Sigmoid colon (tissue), 7 donors: ENCODE measurements at places on chromosomes 16 and 17.
A peak's percentile ranks its signal among the peaks of the same experiment; 100 is the strongest.

DNA sequence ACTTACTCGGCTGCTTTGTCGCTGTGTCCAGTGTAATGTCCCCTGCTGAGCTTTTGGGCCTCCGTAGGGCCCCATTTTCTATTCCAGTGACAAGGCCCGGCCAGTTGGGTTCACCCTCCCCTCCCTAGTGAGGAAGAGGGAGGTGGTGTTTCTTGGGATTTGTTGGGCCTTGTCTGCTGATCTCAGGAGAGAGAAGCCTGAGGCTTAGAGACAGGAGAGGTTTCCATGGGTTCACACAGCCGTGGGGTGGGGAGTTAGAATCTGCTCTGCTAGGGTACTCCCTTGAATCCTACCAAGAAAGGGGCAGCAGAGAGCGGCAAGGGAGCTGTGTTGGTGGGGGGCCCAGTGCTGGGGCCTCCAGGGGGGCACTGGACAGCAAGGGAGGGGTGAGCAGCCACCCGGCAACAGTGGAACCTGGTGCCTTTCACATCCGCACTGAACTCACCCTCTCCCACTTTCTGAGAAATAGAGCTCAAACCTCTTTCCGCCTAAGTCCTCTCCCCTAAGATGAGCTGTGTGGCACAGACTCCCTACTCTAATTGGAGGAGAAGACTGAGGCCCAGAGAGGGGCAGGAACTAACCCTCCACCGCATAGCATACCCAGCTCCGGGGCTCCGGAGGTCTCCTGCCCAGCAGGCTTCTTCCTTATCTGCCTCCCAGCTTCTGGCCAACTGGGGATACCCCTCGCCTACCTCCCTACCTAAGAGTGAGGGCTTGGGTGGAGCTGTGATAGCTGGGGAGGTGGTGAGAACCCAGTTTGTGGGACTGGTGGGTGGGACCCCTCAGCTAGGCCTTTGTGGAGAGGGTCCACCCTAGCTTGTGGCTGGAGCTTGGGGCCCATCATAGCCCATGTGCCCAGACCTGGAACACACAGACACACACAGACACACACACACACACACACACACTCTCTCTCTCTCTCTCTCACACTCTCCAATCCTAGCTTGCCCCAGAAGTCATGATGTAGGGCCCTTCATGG, 6.8 kb downstream of the TBKBP1 start:
- DNase-seq, result no peak
- H3K4me3 ChIP-seq, result no peak overlapping the region
- H3K27me3 ChIP-seq, result no peaks in the 10 kb centered on the region
- peaks cover 4% of the 10 kb centered on the region for H3K36me3 ChIP-seq
- H3K4me1 ChIP-seq, result no peaks in the 10 kb centered on the region
- no peak overlapping the region for H3K27ac ChIP-seq

DNA sequence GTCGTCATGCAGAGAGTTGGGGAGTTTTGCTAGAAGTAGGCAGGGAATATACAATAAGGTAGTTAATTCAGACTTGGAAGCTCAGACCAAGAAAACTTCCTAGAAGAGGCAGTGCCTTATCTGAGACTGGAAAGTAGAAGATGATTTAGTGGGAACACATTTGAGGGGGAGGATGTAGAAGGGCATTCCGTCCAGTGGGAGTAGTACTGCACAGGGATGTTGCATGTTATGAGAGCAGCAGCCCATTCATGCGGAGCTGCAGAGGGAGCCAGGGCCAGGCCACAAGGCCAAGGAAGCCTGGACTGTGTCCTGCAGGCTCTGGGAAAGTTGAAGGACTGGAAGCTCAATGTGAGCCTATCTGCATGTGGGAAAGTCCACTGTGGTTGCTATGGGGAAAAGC, 344.5 kb upstream of the EEF2KMT start:
- no peaks in the 10 kb centered on the region for H3K4me1 ChIP-seq
- no peak for DNase-seq
- H3K4me3 ChIP-seq, result no peak overlapping the region
- H3K36me3 ChIP-seq, result no peaks in the 10 kb centered on the region
- H3K27me3 ChIP-seq, result no peaks in the 10 kb centered on the region
- no peak overlapping the region for H3K27ac ChIP-seq

- no peaks in the 10 kb centered on the region for H3K4me1 ChIP-seq
- H3K27me3 ChIP-seq, result no peaks in the 10 kb centered on the region
- H3K4me3 ChIP-seq, result no peak overlapping the region
- DNase-seq, result no peak
- H3K27ac ChIP-seq, result no peak overlapping the region
Observed at GRCh38 chr16:7624871-7625766, 292.5 kb downstream of the RBFOX1 start.

DNA sequence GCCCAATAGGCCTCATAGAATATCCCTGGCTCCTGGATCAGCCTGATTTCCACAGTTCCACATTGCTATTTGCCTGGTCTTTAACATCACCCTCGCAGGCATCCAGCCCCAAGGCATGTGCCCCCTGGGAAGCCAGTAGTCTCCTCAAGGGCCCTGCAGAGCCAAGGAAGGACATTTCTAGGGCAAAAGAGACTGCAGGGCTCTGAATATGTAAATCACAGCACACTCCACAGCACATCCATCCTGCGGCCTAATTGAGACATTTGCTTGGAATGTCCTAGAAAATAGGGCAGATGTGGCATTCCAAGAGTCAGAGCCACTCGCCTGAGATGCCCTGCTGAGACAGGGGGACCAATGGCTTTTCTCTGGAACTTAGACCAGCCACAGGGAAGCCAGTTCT, 11.4 kb upstream of the C16orf78 start:
- no peak overlapping the region for H3K4me3 ChIP-seq
- H3K36me3 ChIP-seq, result no peaks in the 10 kb centered on the region
- H3K4me1 ChIP-seq, result no peaks in the 10 kb centered on the region
- no peak overlapping the region for H3K27ac ChIP-seq
- DNase-seq, result no peak

DNA sequence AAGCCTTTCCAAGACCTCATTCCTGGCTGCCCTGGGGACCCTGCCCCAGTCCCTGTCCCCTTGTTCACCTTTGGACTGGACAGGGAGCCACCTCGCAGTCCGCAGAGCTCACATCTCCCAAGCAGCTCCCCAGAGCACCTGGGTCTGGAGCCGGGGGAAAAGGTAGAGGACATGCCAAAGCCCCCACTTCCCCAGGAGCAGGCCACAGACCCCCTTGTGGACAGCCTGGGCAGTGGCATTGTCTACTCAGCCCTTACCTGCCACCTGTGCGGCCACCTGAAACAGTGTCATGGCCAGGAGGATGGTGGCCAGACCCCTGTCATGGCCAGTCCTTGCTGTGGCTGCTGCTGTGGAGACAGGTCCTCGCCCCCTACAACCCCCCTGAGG, 38.7 kb upstream of the IL21R start:
- H3K27ac ChIP-seq, result peak overlapping the region; percentile 43
- H3K27me3 ChIP-seq, result no peaks in the 10 kb centered on the region
- no peak overlapping the region for H3K4me3 ChIP-seq
- H3K36me3 ChIP-seq, result peaks cover 38% of the 10 kb centered on the region
- no peak for DNase-seq

DNA sequence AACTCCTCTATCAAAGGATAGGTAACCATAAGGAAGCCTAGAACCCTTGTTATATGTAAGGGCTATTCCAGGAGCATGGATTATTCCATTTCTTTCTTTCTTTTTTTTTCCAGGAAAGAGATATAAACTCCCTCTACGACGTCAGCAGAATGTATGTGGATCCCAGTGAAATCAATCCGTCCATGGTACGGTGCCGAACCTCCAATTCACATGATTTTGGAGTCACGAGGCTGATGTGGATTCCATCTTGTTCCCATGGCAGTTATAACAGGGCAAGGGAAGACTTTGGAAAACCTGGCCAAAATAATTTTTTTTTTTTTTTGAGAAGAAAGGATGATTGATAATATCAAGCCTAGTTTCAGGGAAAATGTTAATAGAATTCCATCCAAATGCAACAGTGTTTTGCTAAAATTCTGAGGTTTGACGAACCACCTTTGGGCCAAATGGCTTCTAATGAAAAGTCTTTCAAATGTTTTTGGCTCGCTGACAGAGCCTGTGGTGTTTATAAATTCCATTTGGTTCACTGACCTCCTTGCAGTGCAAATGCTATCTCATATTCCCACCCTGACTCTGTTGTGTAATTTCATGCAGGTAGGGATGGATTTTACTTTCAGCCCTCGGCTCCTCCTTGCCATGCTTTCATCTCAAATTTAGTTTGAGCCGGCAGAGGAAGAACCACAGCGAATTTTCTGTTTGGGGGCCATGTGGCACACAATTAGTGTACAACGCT, 90.0 kb downstream of the SDR42E1 start:
- DNase-seq, result peak; percentile 63
- no peak overlapping the region for H3K27ac ChIP-seq
- no peaks in the 10 kb centered on the region for H3K36me3 ChIP-seq
- no peak overlapping the region for H3K4me3 ChIP-seq
- no peaks in the 10 kb centered on the region for H3K4me1 ChIP-seq

DNA sequence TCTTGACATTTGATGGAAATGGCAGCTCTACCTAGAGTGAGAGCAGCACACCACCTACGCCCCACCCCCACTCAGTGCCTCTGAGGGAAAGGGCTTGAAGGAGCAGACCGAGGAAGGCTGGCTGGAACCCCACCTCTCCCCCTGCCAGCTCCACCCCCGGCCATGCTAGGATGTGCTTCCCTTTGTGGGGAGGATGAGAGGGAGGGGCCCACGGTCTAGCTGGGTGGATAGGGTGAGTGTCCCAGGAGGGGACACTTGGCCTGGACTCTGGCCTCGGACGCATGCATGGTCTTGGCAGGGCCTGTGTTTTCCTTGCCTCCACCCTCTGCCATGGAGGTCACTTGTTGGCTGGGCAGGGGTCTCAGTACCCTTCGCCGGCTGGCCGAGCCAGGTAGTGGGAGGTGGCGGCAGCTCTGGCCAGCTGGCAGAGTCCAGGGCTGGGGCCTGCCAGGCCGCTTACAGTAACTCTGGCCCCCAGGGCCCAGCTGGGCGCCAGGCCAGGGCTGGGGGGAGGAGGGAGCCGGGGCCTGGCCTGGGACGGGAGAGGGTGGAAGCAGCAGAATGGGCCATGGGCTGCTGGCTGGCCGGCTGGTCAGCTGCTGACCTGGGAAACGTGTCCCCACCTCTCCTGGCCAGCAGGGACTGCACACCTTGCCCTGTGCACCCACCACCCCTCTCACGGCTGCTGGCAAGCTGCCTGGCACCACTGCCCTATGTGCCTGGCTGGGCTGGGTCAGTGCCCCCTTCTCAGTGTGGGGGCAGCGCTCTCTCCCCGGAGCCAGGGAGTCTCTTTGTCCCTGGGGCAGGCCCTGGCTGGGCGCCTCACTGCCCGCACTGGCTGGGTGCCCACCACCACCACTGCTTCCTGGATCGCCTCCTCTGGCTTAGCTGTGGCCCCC, 23.0 kb downstream of the RARA start:
- no peaks in the 10 kb centered on the region for H3K27me3 ChIP-seq
- peak; percentile 95 for DNase-seq
- no peaks in the 10 kb centered on the region for H3K36me3 ChIP-seq
- H3K4me3 ChIP-seq, result peak overlapping the region; percentile 16

- no peak overlapping the region for H3K27ac ChIP-seq
- H3K27me3 ChIP-seq, result no peaks in the 10 kb centered on the region
- H3K4me1 ChIP-seq, result peaks cover 14% of the 10 kb centered on the region
- no peak for DNase-seq
- no peaks in the 10 kb centered on the region for H3K36me3 ChIP-seq
Observed at GRCh38 chr17:38942696-38943334, 17.4 kb downstream of the LASP1NB start.

GRCh38 chr17:10130263-10130662, 68.1 kb downstream of the GAS7 start:
- H3K27ac ChIP-seq, result no peak overlapping the region
- no peaks in the 10 kb centered on the region for H3K27me3 ChIP-seq
- peaks cover 29% of the 10 kb centered on the region for H3K4me1 ChIP-seq
- no peak for DNase-seq
- H3K4me3 ChIP-seq, result no peak overlapping the region

- H3K4me3 ChIP-seq, result no peak overlapping the region
- DNase-seq, result no peak
- no peak overlapping the region for H3K27ac ChIP-seq
- H3K4me1 ChIP-seq, result peaks cover 14% of the 10 kb centered on the region
- H3K36me3 ChIP-seq, result no peaks in the 10 kb centered on the region
Observed at GRCh38 chr17:40290629-40291280, 3.1 kb downstream of the CDC6 start.

GRCh38 chr16:29148867-29149272, 164.0 kb downstream of the LAT start:
- H3K4me3 ChIP-seq, result no peak overlapping the region
- H3K27ac ChIP-seq, result no peak overlapping the region
- no peak for DNase-seq
- H3K36me3 ChIP-seq, result no peaks in the 10 kb centered on the region
- no peaks in the 10 kb centered on the region for H3K27me3 ChIP-seq

GRCh38 chr17:43360376-43360738, 38.4 kb upstream of the ARL4D start:
- H3K4me3 ChIP-seq, result peak overlapping the region; percentile 67
- no peaks in the 10 kb centered on the region for H3K36me3 ChIP-seq
- no peaks in the 10 kb centered on the region for H3K27me3 ChIP-seq
- peaks cover 18% of the 10 kb centered on the region for H3K4me1 ChIP-seq
- peak; percentile 88 for DNase-seq
